ENCODE measurements at places on chromosomes 4 and X.

DNA sequence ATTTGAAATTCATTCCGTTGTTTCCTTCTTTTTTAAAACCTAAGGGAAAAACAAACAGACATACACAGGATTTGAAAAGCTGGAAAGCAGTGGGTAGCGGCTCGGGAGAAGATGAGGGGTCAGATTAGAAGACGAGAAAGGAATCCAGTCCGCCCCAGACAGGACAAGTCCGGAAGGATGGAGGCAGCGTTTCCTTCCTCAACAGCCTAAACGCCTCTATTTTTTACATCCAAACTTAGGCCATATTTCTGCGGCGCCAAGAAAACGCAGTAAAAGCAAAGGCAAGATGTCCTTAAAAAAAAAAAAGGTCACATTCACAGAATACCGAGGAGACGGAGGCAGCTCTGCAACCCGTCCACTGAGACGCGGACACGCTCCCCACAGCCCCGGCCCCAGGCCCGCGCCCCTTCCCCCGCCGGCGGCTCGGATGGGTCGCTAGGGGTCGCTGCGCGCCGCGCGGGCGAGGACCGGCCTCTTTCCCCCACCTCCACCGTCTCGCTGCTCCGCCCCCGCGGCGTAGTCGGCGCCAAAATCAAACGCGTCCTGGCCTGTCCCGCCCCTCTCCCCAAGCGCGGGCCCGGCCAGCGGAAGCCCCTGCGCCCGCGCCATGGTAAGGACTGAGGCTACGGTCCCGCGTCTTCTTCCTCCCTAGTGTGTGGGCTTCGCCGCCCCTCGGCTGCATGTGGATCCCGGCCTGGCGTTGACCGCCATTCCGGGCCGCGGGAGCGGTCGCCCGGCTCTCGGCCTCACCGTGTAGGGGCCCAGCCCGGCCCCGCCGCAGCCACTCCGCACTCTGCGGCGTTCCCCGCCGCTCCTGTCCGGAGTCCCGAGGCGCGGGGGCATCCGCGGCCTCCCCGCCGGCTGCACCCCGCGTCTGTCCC is at the start of gene MND1:
Gene MND1 (plus strand): TSS at position 558 of the 881 bp plus-strand sequence. CDS start 50 bp downstream, at position 608.
- DNase-seq = peak; percentile 94
- no peak within 1 kb of the TSS for H3K27ac ChIP-seq
- H3K36me3 ChIP-seq = no peaks in the 10 kb centered on the region
- peak within 1 kb of the TSS; percentile 78 for H3K4me3 ChIP-seq
- H3K27me3 ChIP-seq = no peaks in the 10 kb centered on the region
- H3K4me1 ChIP-seq = no peaks in the 10 kb centered on the region

- no peak overlapping the region for H3K27ac ChIP-seq
- no peak for DNase-seq
- no peaks in the 10 kb centered on the region for H3K27me3 ChIP-seq
- no peak overlapping the region for H3K4me3 ChIP-seq
- H3K4me1 ChIP-seq = no peaks in the 10 kb centered on the region
- H3K36me3 ChIP-seq = no peaks in the 10 kb centered on the region
Observed at GRCh38 chr4:100632163-100632562, 114.3 kb upstream of the EMCN start.

DNA sequence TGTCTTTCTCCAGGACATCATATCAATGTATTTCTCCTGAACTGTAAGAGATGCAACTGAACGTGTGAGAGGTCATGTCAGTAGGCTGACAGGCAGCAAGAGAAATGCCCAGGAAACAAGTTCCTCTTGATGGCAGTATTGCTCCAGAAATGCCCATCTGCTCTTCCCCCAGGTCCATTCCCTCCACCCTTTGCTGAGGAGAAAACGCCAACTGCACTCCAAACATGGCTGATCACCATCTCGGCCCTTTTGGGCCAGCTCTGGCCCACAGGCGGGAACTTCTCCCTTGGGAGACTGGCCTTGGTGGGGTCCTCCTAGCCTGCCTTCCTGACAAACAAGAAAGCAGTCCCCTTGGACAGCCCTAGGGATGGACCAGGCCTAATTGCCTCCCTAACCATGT is 276.5 kb upstream of the AGTR2 start:
- no peaks in the 10 kb centered on the region for H3K27me3 ChIP-seq
- peaks cover 6% of the 10 kb centered on the region for H3K4me1 ChIP-seq
- no peaks in the 10 kb centered on the region for H3K36me3 ChIP-seq
- DNase-seq = peak; percentile 61
- H3K27ac ChIP-seq = no peak overlapping the region
- H3K4me3 ChIP-seq = no peak overlapping the region

GRCh38 chrX:2311501-2311900 is 189.3 kb downstream of the DHRSX start:
- H3K36me3 ChIP-seq = no peaks in the 10 kb centered on the region
- H3K27ac ChIP-seq = no peak overlapping the region
- peak; percentile 24 for DNase-seq
- no peaks in the 10 kb centered on the region for H3K4me1 ChIP-seq

DNA sequence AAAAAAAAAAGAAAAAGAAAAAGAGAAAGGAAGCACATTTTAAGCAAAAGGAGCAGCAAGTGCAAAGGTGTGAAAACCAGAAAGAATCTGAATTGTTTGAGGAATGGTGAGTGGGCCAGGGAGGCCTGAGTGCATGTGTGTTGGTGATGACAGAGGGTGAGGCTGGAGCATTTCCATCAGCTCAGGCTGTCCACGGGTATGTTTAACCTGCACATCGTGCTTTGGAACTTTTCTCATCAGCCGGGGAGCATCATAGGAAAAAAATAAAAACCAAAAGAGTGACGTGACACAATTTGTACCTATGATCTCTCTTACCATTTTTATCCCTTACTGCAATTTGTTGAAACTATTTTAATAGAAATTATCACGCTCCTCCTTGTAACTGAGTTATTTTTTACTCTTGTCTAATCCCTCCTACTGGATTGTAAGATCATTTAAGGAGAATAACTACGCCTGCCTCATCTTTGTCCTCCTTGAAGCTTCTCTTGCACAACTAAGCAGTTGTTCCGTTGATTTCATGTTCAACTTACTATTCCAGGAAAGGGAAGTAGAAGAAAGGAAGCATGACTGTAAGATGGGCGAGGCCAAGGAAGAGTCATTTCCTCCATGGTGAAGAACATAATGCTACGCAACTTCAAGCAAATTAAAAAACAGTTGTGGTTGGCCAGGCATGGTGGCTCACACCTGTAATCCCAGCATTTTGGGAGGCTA is 7.0 kb downstream of the PALLD start:
- no peaks in the 10 kb centered on the region for H3K4me1 ChIP-seq
- peak overlapping the region; percentile 65 for H3K27ac ChIP-seq
- H3K27me3 ChIP-seq = no peaks in the 10 kb centered on the region
- no peak for DNase-seq

Measured in lung (tissue), 17 donors.